ENCODE measurements at places on chromosomes 1 and 21. TPM values are rescaled to one million over a fixed set of nuclear protein-coding genes. Genes with fewer than 3 reads are reported as not detected.

GRCh38 chr1:116570358-116571214 is at the start of gene CD58:
TSS of gene CD58 (minus strand) at chr1:116571026. CDS start at chr1:116570972, 54 bp downstream.
- no peaks in the 10 kb centered on the region for H3K27me3 ChIP-seq
- peak within 1 kb of the TSS; percentile 75 for H3K4me3 ChIP-seq
- H3K4me1 ChIP-seq: peaks cover 39% of the 10 kb centered on the region
- H3K27ac ChIP-seq: peak within 1 kb of the TSS; percentile 93

FMO2 gene
- 0.30 TPM for total RNA-seq

S100B gene
- total RNA-seq: not detected

BRDT gene
- not detected for total RNA-seq

SLC26A9 gene
- not detected for total RNA-seq
